NCI-H510A (cell line): ENCODE measurements at places on chromosomes 7 and 10.

DNA sequence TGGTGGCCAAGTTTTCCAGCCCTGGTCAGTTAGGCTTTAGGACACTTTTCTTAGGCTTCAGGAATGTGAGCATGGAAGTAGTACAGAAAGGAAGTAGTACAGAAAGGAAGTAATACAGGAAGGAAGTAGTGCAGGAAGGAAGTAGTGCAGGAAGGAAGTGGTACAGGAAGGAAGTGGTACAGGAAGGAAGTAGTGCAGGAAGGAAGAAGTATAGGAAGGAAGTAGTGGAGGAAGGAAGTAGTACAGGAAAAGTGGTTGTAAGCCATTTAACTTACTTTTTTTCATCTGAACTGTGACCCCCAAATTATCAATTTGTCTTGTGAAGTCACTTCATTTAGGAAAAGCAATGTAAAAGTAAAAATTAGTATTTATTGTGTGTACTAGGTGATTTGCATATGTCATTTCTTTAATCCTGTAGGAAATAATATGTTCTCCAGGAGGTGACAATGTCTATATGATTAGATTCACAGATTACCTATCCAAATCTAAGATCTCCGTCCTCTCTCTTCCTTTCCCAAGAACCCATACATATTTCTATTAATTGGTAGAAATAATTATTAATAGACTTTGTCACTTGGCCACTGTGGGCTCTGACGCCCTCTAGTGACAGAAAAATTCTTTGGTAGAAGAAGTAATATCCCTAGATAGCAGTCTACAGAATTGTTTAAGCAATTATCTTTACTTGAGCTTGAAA lies 3.9 kb upstream of the FAS start:
- DNase-seq, result no peak

- DNase-seq, result peak; percentile 86
These were observed 196.8 kb downstream of the SKAP2 start for GRCh38 chr7:26667514-26668133.

GRCh38 chr7:33379891-33380525 lies 250.6 kb downstream of the BBS9 start:
- DNase-seq, result no peak

GRCh38 chr10:13891128-13892000 lies 304.6 kb downstream of the PRPF18 start:
- peak; percentile 32 for DNase-seq

GRCh38 chr7:47508389-47509380 lies 73.2 kb downstream of the TNS3 start:
- no peak for DNase-seq

DNA sequence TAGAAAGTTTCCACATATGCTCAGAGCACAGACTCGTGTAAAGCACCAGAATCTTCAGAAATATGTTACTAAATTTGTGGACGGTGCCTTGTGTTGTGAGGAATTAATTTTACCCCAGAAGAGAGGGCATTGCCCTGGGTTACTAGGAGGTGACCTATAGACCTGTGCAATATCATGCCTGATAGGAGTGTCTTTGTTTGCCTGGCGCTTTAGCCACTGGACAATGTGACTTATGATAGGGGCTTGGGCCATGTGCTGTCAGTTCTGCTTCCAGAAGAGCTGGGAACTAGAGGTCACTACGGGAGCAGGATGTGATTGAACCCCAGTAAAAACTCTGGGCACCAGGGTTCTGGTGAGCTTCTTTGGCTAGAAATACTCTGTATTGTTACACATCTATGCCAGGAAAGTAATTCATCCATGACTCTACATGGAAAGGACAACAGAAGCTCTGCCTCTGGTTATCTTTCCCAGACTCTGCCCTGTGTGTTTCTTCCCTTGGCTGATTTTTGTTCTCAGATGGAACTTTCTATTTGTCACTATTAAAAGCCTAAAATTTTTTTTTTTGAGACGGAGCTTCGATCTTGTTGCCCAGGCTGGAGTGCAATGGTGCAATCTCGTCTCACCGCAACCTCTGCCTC lies 75.5 kb downstream of the SIRT1 start:
- DNase-seq, result no peak

DNA sequence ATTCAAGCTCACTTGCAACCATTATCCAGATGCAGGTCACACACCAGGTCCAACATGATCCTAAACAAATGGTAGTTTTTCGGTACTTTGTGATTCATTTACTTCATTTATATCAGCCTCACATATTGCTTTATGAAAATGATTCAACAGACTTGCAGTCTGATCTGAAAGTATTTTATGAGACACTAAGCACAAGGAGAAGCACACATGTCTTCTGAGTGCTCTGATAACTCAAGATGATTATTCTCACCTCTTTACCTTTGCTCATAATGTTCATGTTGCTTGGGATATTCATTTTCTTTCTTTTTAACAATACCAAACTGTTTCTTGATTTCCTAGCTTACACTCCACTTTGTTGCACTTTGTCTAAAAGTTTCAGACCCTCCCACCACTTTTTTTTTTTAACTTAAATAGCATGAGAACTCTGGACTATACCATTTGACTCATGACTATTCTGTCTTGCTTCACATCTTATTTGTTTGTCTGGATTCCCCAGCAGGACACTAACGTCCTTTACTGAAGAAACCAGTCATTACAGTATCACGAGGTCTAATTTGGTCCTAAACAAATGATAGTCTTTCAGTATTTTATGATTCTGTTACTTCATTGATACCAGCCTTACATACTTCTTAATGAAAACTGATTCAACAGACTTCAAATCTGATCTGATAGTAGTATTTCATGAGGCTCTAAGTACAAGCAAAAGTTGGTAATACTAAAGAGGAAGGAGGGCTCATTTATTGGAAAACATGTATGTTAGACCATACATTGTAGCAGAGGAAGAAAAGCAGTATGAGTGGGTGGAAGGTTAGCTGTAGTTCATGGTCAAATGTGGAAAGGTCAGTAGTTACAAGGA lies 171.8 kb upstream of the AHR start:
- no peak for DNase-seq

GRCh38 chr7:140312141-140312846 lies 86.0 kb downstream of the SLC37A3 start:
- no peak for DNase-seq

GRCh38 chr10:71666639-71667386 lies 52.8 kb downstream of the C10orf105 start:
- DNase-seq, result no peak

GRCh38 chr7:49151146-49151545 lies 226.8 kb downstream of the CDC14C start:
- no peak for DNase-seq

- no peak for DNase-seq
These were observed 230.9 kb downstream of the CREB5 start for GRCh38 chr7:28643188-28643569.

GRCh38 chr7:22851145-22851544 lies 28.5 kb upstream of the TOMM7 start:
- no peak for DNase-seq

- DNase-seq, result no peak
These were observed 34.3 kb downstream of the SRPK2 start for GRCh38 chr7:105354383-105354782.

DNA sequence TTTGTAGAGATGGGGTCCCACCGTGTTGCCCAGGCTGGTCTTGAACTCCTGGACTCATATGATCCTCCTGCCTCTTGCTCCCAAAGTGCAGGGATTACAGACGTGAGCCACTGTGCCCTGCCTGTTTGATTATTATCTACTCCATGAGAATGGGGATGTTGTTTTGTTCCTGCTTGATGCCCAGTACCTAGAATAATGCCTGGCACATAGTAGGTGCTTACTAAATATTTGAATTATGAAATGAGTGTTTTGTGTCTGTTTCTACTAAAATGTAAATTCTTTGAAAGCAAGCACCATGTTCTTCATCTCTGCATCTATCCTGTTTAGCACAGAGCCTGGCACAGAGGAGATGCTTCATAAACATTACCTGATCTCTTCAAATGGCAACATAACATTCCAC lies 40.9 kb downstream of the ZNF783 start:
- DNase-seq, result no peak

GRCh38 chr10:71079761-71080380 lies 132.5 kb upstream of the UNC5B start:
- DNase-seq, result no peak

GRCh38 chr7:140035400-140036223 lies 27.1 kb downstream of the PARP12 start:
- no peak for DNase-seq
